ENCODE measurements at places on chromosomes 11 and 22.

- no peak for DNase-seq
These were observed 29.3 kb downstream of the RPUSD4 start for GRCh38 chr11:126181939-126182730.

GRCh38 chr11:84780689-84781293 is 846.4 kb downstream of the DLG2 start:
- DNase-seq, result no peak

DNA sequence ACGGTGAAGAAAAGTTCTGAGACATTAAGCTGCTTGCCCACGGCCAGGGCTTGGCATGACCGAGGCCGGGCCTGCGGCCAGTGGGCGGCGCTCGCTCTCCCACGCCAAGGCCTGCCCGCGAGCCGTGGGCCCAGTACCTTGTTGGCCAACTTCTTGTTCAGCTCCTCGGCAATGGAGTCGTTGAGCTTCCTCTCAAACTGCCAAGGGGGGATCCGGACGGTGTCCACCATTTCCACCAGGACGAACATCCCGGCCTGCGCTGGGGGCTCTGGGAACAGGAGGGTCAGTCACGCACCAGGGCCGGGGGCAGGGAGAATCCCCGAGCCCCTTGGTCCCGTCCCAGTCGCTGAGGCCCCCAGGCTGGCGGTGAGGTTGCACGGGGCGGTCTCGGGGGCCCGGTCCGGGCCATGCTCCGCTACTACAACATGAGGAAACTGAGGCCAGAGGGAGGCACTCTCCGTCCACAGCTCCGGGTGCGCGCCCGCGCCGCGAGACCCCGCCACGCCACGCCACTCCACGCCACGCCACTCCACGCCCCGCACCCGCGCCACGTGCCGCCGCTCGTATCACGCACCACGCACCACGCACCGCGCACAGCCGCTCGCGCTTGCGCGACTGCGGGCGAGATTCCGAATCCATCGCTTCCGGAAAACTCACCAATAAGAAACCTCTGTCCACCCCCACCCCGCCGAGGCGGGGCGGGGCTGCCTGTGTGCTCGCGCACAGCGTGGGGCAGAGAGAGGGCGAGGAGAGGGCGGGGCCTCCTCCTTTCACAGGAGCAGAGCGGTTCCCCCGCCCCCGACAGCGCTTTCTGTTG is at the start of gene POLR3H:
POLR3H (minus strand) TSS at position 617 of the 817 bp plus-strand sequence; CDS start at position 248, 369 bp downstream.
- DNase-seq, result peak; percentile 99

GRCh38 chr11:58771458-58771855 is 39.7 kb upstream of the GLYAT start:
- no peak for DNase-seq

DNA sequence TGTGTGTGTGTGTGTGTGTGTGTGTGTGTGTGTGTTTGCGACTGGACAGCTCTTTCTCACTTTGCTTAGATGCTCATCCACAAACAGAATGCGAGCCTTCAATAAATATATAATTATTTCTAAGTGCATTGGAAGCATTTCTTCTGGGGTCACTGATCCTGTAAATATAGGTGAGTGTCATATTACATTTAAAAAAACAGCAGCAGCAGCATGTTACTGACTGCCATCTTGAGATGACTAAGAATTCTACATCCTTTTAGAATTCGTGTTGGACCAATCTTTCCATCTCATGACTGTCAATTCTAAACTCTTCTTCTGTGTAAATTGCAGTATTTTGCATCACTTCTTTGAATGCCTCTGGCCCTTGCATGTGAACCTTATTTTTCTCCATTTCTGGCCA is 238.0 kb upstream of the DDI1 start:
- no peak for DNase-seq

DNA sequence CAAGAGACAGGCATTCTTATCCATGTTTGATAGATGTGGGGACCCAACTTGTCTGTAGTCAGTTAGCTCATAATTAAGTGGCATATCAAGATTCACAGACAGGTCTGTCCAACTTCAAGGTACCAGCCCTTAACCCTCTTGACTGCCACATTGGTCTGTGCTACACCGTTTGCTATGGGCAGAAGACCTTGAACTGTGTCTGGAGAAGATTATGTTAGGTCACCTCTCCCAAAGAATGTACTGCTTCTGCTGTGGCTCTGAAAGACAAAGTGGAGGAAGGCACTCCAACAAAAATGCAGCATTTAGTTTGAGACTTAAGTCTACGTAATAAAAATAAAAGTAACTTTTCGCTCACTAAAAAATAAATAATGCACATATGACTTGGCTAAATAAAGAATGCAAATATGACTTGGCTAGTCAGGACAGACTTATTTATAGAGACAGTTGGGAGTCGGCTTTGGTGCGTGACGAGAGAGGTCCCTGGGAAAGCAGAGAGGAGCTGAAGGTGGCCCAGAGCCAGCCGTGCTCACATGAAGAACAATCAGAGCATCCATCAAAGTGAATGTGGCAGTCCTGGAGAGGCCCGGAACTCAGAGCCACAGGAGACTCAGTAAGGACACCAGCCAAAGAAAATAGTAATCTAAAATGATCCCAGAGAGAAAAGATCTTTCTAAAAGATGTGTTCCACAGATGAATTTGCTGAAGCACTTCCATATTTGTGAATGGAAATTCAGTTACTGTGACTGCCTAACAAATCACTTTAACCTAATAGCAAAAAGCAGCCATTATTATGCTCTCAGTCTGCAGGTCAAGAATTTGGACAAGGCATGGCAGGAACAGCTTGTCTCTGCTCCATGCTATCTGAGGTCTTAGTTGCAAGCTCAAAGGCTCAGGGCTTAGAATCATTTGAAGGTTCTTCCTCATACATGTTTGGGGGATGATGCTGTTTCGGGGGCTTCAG is 35.0 kb downstream of the CWC15 start:
- DNase-seq, result no peak

DNA sequence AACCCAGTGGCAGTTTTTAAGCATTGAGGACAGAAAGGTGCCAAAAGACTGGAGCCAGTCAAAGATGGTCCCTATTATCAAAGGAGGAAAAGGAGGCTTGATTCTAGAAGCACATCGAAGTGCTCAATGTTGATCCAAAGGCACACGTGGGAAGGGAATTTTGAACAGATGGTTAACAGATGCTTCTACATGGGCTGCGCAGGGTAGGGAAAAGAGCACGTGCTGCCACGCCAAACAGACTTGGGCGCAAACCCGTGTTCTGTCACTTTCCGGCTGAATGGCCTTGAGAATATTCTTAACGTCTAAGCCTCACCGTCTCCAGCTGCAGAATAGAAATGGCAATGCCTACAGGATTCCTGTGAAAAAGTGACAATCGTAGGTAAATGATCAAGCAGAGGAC is 217.9 kb upstream of the MTNR1B start:
- DNase-seq, result no peak

GRCh38 chr11:64023712-64024710 is 11.7 kb upstream of the FLRT1 start:
- DNase-seq, result no peak

GRCh38 chr22:38313384-38313955 is 3.8 kb downstream of the CSNK1E start:
- DNase-seq, result peak; percentile 37

DNA sequence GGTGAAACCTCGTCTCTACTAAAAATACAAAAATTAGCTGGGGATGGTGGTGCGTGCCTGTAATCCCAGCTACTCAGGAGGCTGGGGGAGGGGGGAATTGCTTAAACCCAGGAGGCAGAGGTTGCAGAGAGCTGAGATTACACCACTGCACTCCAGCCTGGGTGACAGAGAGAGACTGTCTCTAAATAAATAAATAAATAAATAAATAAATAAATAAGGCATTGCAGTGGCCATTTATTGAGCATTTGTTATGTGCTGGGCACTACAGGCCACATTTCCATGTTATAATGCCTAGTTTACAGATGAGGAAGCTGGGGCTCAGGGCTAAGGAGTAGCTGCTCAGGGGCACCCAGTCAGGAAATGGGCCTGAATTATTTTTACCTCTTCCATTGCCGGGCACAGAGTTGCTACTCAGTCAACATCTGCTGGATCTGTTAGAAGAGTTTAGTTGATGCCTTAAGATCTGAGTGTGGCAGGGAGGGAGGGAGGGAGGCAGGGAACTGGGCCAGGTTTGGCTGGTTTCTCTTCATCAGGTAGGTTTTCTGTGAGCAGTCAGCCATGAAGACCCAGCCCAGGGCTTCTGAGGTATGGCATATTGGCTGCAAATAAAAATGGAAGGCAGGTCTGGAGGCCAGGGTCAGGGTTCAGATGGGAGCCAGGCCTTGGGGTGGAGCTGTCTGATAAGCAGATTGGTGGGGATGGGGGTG is 5.6 kb downstream of the PVALB start:
- DNase-seq, result no peak

GRCh38 chr11:70755410-70756158 is 357.3 kb downstream of the CTTN start:
- peak; percentile 70 for DNase-seq

DNA sequence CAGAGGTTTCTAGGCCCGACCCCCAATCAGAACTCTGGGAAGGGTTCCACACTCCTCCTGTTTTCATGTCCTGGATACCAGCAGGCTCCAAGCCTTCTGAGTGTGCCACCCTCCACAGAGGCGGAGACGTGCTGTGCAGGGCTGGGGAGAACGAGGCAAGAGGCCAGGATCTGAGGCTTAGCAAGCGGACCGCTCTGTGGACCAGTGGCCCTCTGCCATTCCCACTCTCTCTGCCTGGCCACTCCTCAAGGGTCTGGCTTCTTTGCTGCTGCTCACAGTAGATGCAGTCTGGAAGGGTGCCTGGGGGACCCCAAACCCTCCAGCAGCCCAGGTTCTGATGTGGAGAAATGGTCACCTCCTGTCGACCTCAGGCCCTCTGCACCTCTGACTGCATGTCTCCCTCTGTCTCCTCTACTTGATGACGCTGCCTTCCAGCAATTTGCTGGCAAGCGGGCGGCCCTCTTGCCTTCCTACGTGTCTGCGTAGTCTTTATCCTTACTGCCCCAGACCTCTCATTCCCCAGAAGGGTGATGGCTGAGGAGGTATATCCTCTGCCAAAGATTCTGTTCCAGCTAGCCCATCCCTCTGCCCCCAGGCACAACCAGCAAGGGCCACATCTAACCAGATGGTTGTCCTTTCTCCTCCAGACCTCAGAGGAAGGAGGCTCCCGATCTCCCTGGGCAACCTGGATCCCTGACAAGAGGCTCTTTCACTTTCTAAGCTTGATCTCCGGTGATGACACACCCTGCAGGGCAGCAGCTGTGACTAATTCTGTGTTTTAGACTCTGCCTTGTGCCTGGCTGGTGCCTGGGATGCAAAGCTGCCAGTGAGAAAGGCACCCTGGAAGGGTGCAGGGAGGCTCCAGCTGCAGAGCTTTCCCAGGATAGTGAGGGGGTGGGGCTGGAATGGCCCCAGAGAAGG is 87.3 kb downstream of the NAT10 start:
- no peak for DNase-seq

GRCh38 chr11:4090258-4090657 is 4.3 kb upstream of the RRM1 start:
- peak; percentile 24 for DNase-seq

DNA sequence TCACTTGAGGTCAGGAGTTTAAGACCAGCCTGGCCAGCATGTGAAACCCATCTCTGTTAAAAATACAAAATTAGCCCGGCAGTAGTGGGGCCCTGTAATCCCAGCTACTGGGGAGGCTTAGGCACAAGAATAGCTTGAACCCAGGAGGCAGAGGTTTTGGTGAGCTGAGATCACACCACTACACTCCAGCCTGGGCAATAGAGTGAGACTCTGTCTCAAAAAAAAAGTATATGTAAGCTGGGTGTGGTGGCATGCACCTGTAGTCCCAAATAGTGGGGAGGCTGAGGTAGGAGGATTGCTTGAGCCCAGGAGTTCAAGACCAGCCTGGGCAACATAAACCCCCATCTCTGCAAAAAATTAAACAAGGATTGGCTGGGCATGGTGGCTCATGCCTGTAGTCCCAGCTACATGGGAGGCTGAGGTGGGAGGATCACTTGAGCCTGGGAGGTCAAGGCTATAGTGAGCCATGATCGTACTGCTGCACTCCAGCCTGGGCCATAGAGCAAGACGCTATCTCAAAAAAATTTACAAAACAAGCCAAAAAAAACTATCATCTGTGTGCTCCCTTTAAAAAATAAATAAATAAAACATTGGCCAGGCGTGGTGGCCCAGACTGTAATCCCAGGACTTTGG is 10.8 kb downstream of the CRKL start:
- no peak for DNase-seq

GRCh38 chr11:35083431-35084238 is 55.3 kb upstream of the CD44 start:
- peak; percentile 77 for DNase-seq

GRCh38 chr11:62273789-62274275 is 3.9 kb downstream of the SCGB2A2 start:
- DNase-seq, result no peak

DNA sequence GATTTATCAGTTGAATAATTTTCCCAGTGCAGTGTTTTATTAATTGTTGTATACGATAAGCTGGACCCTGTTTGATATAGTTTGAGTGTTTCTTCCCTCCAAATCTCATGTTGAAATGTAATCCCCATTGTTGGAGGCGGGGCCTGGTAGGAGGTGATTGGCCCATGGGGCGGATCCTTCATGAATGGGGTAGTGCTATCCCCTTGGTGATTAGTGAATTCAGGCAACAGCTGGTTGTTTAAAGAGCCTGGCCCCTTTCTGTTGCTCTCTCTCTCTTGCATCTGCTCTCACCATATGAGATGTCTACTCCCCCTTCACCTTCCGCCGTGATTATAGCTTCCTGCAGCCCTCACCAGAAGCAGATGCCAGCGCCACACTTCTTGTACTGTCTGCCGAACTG is 1.5 kb downstream of the OR5A1 start:
- DNase-seq, result no peak

GRCh38 chr11:1303126-1303821 is 6.2 kb downstream of the TOLLIP start:
- no peak for DNase-seq

- no peak for DNase-seq
These were observed 17.5 kb downstream of the JAM3 start for GRCh38 chr11:134086376-134086775.

DNA sequence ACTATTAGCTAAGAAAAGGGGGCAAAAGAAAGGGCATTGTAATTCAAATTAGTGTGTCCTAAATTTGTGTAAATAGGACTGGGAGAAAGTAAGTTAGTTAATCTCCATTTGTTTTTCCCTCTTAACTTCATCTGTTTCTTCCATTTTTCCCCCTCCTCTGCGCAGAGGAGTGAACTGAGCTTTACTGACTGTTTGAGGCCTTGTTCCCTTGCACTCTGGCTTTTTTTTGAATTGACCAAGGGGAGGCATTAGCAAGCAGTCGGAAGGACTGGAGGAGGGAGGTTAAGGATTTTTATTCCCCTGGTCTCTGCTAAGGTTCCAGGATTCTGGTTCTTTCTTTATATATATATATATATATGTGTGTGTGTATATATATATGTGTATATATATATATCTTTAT is 15.2 kb upstream of the FANCF start:
- no peak for DNase-seq

- no peak for DNase-seq
These were observed 48.7 kb upstream of the LIN7C start for GRCh38 chr11:27555264-27555663.

DNA sequence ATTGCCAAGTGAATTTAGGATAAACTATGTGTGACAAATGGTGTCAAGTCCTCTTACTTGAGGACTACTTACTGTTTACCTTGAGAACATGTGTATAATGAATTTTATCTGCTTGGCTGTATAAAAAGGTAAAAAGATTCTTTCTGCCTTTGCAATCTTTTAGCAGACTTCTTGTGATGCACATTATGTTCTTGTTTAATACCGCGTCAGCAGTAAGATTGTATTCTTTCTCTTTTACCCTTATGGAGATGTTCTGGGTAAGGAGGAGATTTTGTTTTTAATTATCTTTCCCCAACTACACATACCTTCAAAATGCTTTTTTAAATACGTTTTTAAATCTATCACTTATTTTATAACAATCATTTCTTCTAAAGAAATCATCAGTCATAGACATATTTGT is 1166.4 kb upstream of the CNTN5 start:
- no peak for DNase-seq

GRCh38 chr11:60183591-60184205 is 815 bp upstream of the MS4A6A start:
- DNase-seq, result no peak
